Muscle of leg (tissue), 16 donors: ENCODE measurements at places on chromosomes 13 and 19. TPM values are rescaled to one million over a fixed set of nuclear protein-coding genes. Genes with fewer than 3 reads are reported as not detected.

- DNase-seq: no peak
Measured at GRCh38 chr13:43895940-43896339, 16.2 kb downstream of the LACC1 start.

GRCh38 chr13:57558051-57558467, 73.5 kb upstream of the PCDH17 start:
- DNase-seq: peak; percentile 1

DNA sequence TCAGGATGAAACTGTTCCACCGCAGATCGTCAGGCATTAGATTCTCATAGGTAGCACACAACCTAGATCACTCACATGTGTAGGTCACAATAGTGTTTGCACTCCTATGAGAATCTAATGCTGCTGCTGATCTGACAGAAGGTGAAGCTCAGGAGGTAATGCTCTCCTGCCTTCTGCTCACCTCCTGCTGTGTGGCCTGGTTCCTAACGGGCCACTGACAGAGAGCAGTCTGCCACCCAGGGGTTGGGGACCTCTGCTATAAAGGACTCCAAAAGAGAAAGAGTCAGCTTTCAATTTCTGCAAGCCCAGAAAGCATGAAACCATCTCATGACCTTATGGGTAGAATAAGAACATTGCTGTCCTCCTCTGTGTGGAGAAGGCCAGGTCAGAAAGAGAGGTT, 43.5 kb upstream of the PCCA start:
- DNase-seq: no peak

DNA sequence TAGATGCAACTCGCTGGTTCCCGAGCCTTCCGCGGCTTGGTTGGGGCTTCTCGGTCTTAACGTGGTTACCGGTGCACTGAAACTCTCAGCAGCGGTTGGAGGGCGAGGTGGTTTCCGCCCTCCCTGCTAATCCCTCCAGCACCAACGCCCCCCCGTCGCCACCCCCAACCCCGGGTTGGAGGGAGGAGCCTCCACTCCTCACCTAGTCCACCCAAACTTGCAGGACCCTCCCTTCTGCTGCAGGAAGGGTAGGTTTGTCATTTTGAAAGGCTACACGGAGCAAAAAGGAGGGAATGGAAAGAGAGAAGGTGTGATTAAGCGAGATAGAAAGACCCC, 465.0 kb downstream of the ITGBL1 start:
- no peak for DNase-seq

DNA sequence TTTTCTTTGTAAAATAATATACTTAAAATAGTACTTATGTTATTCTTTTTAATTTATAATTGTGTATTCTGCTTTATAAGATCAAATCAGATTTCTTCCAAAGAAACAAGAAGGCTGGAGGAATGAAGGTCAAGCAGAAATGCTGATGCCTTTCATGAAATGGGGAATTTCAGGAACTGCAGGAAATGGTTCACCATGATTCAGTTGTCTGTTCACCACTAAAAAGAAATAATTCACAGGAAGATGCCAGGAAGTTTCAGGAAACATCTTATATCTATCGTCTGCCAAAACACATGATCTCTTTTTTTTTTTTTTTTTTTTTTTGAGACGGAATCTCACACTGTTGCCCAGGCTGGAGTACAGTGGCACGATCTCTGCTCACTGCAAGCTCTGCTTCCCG, 15.7 kb upstream of the SCEL start:
- DNase-seq: no peak

DNA sequence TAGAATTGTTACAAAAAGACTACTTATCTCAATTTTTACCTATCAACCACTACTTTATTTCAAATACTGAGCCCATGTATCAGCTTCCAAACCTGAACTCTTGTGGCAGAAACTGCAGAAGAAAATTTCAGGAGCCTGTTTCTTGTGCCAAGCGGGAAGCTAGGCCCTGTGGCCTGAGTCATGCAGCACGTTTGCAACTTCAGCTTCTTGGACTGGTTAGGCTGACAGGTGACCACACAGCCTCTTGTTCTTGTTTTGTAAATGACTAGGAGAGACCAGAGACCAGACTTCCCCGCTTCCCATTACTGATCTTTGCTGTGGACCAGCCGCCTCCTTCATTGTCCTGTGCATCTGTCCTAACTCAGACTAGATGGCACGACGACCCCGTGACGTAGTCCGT, 3.4 kb upstream of the LAMP1 start:
- no peak for DNase-seq

DNA sequence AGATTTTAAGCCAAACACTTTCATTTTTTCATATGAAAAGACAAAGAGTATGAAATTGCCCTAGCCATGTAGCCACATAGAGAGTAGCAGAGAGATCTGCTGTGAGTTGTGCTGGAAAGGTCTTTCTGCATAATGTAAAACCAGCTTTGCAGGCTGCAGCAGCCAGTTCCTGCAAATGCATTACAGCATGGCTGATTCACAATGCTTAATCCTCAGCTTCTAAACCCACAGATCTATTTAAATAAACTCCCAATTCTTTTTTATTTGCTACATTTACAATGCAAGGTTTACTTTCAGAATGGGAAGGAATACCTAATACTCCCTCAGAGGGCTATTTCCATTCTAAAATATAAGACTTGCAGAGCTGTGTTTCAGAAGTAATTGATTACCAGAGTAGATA, 185.6 kb upstream of the STARD13 start:
- peak; percentile 35 for DNase-seq

DNA sequence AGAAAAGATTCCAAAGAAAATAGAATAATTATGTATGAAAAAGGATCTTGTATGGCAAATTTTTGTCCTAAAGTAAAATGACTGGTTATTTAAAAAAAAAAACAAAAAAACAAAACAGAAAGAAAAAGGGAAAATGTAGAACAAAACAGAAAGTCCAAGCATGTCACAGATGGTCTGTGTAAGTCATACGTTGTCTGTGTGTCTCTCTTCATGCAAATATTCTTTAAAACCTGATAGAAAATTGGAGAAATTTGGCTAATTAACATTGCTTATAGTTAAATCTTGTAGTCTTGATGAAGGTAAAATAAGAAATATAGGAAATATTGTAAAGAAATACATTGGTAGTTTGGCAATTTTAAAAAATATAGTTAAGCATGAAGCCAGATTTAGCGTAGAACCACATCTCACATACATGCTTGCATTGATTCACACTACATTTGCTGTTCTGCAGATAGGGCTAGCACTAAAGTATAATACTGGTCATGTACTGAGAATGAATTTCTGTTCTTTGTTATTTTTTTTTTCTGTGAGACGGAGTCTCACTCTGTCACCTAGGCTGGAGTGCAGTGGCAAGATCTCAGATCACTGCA, 58.4 kb downstream of the SPRYD7 start:
- DNase-seq: no peak

DNA sequence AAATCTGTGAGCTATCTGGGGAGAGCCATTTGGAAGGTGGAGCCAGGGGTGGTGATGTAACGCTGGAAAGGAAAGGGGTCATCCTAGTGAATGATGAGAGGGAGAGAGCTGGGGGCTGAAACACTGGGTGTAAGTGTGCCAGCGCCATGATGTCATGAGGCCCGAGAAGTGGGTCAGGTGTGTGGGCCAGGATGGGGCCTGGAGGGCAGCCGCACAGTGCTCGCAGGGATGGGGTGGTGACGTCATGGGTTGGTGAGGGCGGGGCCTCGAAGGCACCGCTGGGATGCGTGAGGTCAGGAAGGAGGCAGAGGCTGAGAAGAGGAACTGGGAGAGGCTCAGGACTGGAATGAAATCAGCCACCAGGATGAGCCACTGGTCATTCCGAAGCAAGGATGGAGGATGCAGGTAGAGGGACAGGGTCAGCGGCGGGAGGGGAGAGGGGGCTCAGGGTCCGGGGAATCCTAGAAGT, 4.4 kb downstream of the CCDC61 start:
- no peak for DNase-seq

- no peak for DNase-seq
Measured at GRCh38 chr19:55161571-55162322, 4.2 kb upstream of the TNNI3 start.

GRCh38 chr19:43438291-43439031, 23.8 kb downstream of the TEX101 start:
- DNase-seq: peak; percentile 86

DNA sequence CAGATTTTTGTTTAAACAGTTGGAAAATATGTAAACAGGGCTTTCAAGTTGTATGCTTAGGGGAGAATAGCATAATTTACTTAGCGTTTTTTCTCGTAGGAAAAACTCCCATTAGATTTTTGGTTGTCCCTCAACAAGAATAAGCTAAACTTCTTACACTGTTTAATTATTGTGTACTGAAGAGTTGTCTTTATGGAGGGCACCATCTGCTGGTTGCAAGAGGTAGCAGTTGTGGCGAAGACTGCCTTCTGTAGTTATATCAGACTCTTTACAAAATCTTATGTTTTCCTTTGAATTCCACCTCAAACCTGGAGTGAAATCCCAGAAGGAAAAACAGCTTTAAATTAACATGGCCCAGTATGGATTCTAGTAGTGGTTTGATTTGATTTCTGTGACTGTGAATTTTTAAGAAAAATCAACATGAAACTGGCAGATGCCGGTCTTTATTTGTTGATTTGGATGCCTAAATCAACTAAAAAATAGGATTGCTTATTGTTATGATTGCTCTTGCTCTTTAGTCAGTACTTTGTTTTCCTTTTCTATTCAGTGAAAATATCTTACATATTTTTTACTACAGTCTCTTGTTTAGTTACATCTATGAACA, 53.4 kb downstream of the PDS5B start:
- peak; percentile 66 for DNase-seq

GRCh38 chr19:5134691-5135090, 165.8 kb downstream of the KDM4B start:
- DNase-seq: no peak

DNA sequence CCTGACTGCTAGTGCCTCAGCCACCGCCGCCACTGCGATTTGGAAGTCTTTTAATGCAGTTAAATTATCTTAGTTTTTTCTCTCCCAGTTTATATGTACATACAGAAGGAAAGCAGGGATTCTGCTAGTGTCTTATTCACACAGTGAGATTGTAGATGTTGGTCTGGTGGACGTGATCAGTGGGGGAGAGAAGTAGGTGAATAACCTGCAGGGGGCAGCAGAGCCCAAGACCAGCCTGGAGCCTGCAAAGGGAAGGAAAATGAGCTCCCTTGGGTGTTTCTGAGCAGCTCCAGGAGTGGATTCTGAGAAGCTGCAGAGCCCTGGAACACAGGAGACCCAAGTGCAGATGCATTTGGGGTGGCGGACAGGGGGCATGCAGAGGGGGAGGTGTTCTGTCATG, 26.3 kb downstream of the ZNF844 start:
- peak; percentile 86 for DNase-seq

- no peak for DNase-seq
Measured at GRCh38 chr13:40114305-40114896, 458.9 kb downstream of the COG6 start.

The ATP1A3 gene
- total RNA-seq: 0.18 TPM

The CLEC17A gene
- not detected for total RNA-seq

The NALCN gene
- total RNA-seq: 0.89 TPM

The PRDX2 gene
- total RNA-seq: 191 TPM

The DPF1 gene
- 2.0 TPM for total RNA-seq

The FZR1 gene
- 20.8 TPM for total RNA-seq

The NAA16 gene
- 16.2 TPM for total RNA-seq

The SERP2 gene
- total RNA-seq: 5.7 TPM
